NCI-H1105 treated with DMSO at 0.1 percent for 48 hours (cell line): ENCODE measurements at places on chromosomes 5 and 9.

GRCh38 chr5:15850536-15850935 is 329.1 kb downstream of the MARCHF11 start:
- DNase-seq, result no peak

DNA sequence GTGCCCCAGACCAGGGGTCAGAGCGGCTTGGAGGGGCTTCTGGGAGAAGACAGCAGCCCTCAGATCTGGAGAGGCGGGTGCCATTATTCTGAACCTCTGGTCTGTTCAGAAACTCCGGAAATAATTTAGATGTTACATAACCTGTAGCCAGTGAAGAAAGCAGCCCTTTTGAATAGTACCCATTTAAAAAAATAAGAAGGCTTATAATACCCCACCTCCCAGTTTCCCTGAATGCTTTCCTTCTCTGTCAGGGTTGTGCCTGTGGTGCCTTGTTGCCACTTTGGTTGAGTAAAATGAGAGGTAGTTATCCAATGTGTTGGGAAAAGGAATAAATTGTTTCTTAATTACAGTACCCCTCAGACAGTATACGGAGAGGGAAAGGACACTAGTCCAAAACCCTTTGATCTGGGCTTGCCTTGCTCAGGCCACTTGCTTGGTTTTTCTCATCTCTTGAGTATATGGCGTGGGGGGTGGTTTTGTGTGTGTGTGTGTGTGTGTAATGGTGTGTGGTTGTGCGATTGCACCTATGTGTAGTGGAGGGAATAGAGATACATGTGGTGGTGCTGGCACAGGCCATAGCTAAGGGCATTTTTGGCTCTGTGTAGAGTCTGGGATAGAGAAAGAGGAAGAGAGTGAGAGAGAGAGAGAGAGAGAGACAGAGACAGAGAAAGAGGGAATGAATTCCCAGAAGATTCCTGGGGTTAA is 59.1 kb upstream of the TLR4 start:
- DNase-seq, result no peak

- peak; percentile 1 for DNase-seq
These were observed 140.2 kb downstream of the ENC1 start for GRCh38 chr5:74500110-74500917.

GRCh38 chr9:134618833-134619447 is 22.7 kb upstream of the COL5A1 start:
- DNase-seq, result no peak

DNA sequence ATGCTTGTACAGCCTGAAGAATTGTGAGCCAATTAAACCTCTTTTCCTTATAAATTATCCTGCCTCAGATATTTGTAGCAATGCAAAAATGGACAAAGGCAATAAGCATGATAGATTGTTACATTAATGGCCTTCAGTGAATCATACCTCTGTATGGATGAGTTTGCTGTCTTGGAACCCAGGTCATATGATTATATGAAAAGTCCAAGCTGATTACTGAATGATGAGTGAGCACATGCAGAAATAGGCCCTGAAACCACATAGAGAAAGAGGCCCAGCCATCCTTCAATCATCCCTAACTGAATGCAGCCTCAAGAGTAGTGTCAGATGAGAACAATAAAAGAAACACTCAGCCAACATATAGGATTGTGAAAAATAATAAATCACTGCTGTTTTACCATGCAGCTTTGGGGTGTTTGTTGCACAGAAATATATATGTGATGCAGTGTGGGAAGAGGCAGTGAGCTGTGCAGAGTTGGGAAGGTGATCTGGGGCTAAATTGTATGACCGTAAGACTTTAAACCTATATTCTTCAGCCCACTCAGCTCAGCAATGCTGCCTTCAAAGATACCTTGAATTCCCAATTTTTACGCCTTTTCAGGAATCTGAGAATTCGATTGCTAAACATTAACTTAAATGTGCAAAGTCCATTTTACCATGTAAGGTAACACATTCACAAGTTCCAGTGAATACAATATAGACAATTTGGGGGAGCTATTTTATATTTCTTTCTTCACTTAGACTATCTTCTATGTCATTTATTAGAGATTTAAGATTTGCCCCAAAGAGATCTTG is 36.3 kb upstream of the SHISAL2B start:
- no peak for DNase-seq
